ENCODE measurements at places on chromosomes 1 and 21. TPM values are rescaled to one million over a fixed set of nuclear protein-coding genes. Genes with fewer than 3 reads are reported as not detected.

DNA sequence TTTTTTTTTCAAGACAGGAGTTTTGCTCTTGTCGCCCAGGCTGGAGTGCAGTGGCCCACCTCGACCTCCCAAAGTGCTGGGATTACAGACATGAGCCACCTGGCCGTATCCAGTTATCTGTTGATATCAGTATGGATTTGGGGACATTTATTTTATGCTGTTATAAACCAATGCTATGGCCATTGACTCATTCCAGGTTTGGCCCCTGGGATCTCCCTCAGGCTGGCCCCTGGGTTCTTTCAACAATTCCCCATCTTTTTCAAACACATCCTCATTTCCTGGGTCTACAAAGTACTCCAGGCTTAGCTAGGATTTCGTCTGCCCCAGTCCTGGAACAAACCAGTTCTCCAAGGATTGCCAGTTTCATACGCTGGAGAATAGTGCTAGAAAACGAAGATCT is 44.1 kb downstream of the WDR4 start:
- no peak for DNase-seq

Gene SLC1A7
- 0.58 TPM for total RNA-seq

DNA sequence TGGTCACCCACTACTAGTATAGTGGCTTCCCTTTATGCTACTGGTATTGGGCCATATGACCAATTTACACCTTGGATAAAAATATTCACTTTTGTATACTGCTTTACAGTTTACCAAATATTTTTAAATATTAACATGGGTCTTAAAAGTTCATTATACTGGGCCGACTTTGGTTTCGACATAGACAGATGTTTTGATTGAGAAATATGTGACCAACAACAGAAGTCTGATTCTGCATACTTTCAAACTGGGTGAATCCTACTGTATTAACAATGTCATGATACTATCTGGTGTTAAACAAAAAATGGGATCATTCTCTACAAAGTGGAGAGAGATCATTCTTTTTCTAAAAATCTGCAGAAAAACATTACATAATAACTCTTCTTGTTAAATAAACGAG is 134.8 kb downstream of the AKT3 start:
- no peak for DNase-seq

DNA sequence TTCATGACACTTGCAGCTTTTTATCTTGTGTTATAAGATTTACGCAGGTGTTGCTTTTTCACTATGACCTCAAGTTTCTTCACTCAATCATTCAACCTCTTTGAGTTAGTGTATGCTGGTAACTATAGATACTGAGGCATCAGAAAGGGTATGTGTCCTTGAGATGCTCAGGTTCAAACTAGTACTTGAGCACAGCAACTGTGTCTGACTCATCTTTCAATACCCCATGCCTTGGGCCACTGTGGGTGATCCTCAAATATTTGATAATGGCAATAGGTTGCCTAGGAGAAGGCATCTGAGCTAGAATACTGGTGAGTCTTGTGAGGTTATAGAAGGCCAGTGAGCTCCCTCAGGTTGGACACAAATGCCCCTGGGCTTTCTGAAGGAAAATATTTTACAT is 88.1 kb upstream of the SPATA6 start:
- no peak for DNase-seq

Gene CRYBG2
- total RNA-seq: 69.3 TPM

- peak; percentile 62 for DNase-seq
Observed at GRCh38 chr1:198699167-198700015, 60.6 kb downstream of the PTPRC start.

Gene NHLH2
- not detected for total RNA-seq

- DNase-seq: no peak
Observed at GRCh38 chr1:114088392-114089299, 65.0 kb downstream of the SYT6 start.

- no peak for DNase-seq
Observed at GRCh38 chr21:28590026-28590425, 402.7 kb downstream of the LTN1 start.

DNA sequence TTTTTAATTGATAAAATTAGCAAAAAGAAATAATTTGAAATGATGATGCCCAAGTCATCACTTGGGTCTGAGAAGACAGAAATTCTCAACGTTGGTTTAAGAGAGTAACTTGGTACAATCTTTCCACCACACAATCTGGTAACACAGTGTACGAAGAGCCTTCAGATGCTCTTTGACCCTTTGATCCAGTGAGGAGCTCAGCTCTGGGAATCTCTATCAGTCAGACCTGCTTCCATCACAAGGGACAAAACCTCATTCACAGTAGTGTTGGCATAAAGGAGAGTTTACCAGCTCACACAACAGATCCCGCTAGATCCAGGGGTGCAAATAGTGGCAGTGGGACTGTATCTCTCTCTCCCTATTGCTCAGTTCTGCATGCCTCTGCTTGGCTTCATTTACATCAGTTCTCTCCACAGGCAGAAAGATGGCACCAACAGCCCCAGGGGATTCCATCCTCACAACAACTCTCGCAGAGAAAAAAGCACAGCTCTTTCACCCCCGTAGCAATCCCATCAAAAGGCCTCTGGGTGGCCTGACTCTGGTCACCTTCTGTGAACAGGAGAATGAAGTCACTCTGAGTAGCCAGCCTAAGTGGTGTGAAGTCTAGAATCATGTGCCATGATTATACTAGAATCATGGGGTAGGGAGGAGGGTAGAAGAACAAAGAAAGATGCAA is 119.7 kb downstream of the ZNF281 start:
- DNase-seq: no peak

DNA sequence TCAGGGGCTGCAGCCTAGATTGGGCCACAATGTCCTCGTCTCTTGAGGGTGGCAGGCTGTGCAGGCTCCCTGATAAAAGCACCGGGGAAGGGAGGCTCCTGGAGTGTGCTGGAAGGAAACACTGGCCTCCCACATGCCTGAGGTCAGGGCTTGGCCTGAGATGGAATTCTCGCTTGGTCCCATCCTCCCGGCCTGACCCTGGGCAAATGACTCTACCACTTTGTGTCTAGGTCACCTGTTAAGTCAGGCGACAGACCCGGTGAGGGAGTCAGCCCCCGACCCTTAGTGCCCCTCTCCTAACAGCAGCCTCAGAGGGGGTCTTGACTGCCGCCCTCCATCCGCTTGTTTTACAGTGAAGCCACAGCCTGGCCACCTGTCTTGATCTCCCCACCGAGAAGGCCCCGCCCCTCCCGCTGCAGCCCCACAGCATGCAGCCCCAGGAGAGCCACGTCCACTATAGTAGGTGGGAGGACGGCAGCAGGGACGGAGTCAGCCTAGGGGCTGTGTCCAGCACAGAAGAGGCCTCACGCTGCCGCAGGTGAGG is 2.5 kb downstream of the SMIM1 start:
- no peak for DNase-seq

DNA sequence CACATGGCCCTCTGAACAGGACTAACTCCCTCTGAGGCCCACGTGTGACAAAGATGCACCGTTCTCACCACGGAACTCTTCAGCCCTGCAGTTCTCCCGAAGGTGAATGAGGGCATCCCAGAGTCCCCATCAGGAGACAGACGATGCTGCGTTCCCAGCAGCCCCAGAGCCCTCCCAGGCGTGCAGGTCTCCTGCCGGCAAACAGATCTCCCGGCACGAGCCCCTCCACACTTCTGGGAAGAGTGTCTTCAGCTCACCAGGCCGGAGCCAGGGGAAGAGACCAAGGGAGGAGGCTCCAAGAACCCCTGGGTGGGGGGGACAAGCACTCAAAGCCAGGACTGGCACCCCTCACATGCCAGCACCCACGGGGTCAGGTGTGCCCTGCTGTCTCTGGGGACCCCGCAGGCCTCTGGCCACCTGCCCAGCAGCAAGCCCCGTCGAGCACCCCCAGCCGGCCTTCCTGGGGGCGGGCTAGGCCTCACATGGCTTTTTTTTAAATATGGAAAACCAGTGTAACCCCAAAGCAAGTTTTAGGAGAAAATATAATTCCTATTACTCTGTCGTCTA is 45.1 kb upstream of the TRAPPC10 start:
- no peak for DNase-seq

DNA sequence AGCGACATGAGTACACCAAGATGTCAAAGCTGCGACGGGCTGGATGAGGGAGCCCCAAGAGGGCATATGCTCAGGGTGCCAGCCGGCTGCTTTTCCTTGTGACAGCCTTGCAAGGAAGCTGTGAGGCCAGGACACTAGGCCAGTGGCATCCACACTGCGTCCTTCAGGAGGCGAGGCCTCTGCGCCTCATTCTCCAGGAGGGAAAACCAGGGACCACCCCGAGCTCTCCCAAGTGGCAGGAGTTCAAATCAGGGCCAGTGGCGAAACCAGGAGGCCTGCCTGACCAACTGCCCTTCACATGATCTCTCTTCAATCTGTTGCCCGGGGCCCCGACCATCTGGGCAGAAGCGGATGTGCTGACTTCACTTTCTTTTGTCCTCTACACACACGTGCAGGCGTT is 8.2 kb downstream of the MUL1 start:
- no peak for DNase-seq

- DNase-seq: no peak
Observed at GRCh38 chr1:181033799-181034451, at the start of gene MR1. Gene MR1, plus strand, starts transcription at chr1:181033983. Its CDS starts 25 bp downstream, at chr1:181034008.

DNA sequence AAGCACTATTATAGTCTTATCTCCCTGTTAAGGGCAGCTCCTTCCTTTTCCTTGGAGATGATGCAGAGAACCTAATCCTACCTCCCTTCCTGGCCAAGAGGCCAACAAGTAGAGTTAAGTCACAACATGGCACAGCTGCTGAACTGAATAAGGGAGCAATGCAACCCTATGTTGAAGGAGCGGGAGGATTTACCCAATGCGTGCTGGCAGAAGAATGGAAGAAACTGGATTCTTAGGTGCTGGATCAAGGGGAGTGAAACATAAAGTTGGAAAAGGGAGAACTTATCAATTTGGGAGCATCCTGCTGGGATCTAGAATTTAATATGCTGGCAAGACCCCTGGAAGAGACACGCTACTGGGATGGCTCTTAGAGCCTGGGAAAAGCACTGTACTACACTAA is 12.0 kb upstream of the HUNK start:
- no peak for DNase-seq

DNA sequence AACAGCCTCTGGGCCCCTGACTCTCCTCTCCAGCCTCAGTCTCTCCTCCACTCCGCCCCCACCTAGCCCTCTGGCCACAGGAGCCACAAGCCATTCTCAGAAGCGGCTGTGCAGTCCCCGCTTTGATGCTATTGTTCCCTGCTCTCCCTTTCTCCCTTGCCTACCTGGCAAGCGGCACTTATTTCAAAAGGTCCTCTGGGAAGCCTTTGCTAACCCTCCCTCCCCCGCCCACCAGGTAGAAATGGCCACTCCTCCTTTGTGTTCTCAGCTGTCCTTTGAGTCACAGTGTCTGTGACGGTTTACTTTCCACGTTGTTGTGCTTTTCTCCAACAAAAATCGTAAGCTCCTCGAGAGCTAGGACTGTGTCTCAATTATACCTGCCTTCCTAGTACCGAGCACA is 338.4 kb upstream of the PROX1 start:
- no peak for DNase-seq

DNA sequence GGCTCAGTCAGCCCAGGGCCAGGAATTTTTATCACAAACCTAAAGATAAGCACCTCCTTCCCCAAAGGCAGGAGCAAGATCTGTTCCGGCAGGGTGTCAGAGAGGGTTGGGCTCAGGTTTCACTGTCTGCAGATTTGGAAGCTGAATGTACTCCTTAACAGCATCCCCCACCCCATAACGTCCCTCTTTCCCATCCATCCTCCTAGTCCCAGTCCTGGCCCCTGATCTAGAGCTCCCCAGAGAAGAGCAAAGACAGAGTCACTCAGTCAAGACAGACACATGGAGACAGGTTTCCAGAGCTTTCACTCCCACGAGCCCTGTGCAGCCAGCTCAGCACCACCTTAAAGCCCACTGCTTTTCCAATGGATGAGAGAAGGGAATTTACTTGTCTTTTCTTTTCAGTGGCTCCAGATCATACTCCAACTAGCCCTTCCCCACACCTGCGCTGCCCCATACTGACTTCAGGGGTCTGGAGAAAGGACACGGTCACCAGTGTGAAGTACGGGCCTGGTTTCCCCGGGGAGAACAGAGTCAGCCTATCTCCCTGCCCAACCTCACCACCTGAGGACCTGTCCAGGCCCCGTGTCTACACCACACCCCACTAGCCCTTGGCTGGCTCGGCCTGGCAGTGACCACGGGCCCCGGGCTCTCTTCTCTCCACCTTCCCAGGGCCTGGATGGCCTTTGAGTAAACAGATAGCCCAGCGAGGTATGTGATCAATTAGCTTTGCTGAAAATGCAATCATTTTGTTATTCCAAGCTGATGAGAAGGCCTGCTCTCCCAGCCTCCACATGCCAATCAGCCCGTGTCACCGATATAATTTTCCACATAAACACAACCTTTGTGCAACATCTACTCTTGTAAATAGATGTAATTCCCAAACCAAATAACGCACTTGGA is 249.1 kb downstream of the FOXD2 start:
- no peak for DNase-seq

DNA sequence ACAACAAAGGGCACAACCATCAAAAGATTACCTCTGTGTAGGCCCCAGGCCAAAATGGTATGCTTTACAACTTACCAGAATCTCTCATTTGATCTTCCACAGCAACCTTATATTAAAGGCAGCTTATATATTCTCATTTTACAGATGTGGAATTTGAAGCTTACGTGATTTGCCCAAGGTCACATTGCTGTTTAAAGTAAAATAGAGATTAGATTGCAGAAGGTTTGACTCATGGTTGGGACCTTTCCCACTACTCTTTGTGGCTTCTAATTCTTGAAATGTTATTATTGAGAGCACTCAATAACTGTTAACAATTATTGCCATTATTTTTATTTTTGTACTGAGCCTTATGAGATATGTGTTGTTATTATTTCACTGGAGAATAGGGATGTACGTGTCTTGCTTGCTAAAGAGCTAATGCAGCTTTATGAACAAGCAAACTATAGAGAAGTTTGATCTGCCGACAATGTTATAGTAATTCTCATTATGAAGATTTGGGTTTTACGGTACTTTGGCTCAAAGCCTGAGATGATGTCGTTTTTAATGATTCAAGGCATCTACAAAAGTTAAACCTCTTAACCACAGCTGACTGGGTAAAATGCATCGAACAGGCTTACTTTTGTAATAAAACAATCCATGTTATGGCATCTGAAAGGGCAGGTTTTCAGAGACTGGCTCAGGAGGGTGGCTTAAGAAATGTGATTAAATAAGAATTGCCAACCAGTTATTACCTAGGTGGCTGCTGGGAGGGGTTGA is 43.3 kb upstream of the TSNAX start:
- DNase-seq: no peak

Gene FLG
- not detected for total RNA-seq

- DNase-seq: no peak
Observed at GRCh38 chr1:89946532-89946931, 48.4 kb upstream of the ZNF326 start.

Gene FHAD1
- total RNA-seq: 1.3 TPM

DNA sequence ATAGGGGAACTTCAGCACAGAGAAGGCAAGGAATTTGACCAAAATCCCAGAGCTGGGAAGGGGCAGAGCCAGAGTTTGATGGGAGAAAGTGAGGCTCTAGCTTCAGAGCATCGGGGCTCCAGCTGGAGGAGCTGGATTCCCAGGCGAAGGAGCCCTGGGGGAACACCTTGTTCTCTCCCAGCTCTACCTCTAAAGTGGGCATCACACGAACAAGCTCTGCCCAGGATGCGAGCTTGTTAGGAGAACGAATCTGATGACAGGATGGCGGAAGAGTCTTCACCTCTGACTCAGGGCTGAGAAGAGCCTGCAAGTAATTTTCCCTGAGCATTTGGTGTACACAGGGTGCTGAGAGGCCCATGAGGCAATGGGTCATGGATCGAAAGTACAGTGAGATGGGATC is 22.0 kb downstream of the TNNT2 start:
- no peak for DNase-seq
